Sciatic nerve (tissue), 2 donors: ENCODE measurements at places on chromosomes 6 and 20.

- DNase-seq = no peak
Measured at GRCh38 chr20:20412750-20413149, 44.8 kb downstream of the INSM1 start.

DNA sequence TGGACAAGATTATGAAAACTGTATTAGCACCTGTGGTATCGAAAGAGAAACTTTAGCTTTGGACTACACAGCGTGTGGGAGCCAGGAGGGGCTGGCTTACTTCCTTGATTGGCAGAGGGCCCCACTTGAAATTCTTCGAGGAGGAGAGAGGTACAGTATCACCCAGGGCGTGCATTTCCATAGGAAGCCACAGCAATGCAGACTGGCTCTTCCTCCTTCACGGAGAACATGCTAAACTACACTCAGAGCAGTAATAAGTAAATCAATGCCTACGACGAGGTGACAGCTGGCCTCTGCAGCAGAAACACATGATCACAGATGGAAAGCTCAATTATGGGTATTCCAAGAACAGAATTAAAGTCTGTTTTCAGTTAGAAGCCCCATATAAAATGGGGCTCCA, 44.2 kb downstream of the MYLK4 start:
- no peak for DNase-seq

DNA sequence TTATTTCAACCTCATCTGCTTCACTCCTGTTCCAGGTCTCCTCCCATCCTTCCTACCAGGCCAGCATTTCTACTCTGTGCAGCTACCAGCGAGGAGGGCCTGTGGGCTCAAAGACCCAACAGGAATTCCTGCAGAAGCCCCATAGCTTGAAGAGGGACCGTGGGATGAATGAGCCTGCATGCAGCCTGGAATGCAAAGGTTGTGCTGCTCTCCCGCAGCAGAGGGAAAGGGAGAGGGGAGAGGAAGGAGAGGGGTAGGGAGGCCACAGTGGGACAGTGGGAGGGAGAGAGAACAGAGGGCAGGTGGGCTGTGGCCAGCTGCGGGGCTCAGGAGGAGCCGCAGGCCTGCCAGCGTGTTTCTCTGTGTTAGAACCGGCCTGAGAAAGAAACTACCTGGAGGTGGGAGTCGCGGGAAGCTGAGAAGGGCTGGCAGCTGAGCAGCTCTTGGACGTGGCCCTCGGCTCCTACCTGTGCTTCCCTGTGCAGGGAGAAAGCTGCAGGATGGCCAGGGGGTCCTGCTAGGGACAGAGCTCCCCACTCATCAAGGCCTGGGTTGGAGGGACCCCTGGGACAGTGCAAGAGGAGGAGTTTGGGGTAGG, 66.1 kb upstream of the MLN start:
- DNase-seq = no peak

- DNase-seq = no peak
Measured at GRCh38 chr6:110537208-110538123, 61.1 kb upstream of the SLC22A16 start.

DNA sequence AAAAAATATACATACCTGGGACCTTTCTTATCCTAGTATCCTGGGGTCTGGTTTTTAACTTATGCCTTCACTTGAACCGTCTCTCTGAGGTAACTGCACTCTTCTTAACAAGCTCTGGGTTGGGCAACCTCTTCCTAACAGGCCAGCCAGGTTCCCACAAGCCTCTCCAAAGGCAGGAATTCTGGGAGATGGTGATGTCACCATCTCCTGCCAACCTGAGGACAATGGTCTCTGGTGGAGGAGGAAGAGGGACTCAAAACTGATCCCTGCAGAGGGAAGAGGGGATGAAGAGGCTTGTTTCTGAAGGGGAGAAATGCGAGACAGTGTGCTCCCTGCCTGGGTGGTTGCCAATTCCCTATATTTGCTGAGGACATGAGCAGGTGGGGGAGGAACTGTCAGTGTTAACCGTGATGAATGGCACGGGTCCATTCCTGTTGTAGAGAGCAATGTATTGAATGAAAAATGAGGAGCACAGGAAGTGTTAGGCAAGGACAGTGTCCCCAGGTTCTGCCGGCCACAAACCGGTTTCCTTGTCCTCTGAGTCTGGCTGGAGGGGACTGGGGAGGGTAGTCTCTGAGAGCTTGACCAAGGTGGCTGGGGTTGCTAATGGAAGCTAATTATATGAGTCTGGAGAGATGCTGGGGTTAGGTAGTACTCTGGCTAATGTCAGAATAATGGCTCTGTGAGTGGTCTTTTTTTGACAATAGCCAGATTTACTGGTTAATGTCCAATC, 95.5 kb downstream of the KCNB1 start:
- DNase-seq = no peak

DNA sequence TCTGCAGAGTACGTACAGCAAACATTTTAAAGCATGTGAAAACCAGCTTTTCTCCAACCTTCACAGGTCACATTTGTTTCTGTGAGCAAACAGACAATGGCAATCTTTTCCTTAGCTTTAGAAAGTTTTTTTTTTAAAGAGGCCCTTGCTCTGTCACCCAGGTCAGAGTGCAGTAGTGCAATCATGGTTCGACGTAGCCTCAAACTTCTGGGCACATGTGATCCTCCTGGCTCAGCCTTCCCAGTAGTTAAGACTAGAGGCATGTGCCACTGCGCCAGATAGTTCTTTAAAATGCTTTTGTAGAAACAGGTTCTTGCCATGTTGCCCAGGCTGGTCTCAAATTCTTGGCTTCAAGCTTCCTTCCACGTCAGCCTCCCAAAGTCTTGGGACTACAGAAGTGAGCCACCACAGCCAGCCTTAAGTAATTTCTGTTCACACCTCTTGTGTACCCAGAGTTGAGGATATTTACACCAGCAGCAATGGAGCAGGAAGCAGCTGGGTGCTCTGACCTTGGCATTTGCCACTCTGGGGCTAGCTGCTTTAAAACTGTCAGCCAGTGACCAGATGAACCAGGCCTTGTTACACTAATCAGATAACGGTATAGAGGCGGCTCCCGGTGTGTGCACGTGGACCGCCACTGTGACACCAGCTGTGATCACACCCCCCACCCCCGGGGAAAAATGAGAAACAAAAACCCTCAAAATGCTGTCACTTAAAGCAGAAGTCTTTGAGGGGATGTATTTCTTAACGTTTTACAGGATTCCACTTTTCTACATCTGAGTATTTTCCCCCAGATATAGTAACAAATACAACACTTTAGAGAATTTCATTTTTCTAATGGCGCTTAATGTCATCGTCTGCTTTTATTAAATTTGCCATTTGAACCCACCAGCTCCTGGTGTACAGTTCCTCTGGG, 71.3 kb downstream of the AKAP12 start:
- no peak for DNase-seq

GRCh38 chr20:3406481-3407039, 909 bp downstream of the DNAAF9 start:
- DNase-seq = no peak

DNA sequence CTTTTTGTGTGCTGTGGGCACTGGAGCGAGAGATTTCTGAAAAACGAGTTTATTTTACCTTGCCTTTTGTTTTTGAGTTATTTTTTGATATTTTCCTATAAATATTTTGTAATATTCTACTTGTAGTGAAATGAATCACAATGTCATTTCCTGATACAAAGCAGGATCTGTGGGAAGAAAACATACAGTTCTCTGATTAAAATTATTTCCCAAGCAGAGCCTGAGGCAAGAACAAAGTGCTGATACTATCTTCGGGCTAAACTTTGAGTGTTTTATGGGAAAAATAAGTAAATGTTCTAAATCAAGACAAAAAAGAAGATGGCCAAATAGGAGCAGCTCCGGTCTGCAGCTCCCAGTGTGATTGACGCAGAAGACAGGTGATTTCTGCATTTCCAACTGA, 33.7 kb upstream of the ELOVL5 start:
- no peak for DNase-seq

GRCh38 chr6:9250852-9251251, 815.5 kb upstream of the SLC35B3 start:
- no peak for DNase-seq
